ENCODE measurements at places on chromosomes 5 and 9.

DNA sequence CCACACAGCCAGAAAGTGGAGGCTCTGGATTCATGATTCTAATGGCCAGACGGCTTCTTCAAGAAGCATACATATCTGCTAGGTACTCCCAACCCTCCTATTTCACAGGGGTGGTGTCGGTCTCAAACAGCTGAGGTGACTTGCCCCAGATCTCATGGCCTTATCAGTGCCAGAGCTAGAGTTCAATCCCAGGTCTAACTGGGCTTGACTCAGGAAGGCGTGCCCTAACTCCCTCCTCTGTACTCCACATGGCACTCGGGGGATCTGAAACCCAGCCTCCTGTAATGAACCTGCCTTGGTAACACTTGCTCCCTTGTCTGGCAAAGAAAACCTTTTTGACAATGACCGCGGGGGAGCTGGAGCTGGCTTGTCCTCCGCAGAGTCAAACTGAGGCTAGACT is 2.1 kb downstream of the QRFP start:
- no peak for DNase-seq

DNA sequence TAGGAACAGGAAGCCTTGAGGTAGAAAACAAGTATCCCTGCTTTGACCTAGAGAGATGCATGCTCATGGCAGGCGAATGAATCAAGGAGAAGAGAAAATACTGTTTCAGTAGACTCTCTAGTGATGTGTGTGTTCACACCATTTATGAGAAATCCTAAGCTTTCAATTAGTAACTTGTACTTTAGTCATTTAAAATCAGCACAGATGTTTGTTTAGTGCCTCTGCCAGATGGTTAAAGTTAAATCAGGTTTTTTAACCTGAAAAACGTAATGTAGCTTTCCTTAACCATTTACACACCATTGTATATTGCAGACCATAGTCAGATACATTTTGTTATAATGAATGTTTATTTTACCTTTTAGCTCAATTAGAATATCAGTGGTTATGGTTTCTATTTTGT is 5.0 kb downstream of the TJP2 start:
- no peak for DNase-seq

GRCh38 chr5:123176224-123176937 is 87.3 kb downstream of the PRDM6 start:
- no peak for DNase-seq

DNA sequence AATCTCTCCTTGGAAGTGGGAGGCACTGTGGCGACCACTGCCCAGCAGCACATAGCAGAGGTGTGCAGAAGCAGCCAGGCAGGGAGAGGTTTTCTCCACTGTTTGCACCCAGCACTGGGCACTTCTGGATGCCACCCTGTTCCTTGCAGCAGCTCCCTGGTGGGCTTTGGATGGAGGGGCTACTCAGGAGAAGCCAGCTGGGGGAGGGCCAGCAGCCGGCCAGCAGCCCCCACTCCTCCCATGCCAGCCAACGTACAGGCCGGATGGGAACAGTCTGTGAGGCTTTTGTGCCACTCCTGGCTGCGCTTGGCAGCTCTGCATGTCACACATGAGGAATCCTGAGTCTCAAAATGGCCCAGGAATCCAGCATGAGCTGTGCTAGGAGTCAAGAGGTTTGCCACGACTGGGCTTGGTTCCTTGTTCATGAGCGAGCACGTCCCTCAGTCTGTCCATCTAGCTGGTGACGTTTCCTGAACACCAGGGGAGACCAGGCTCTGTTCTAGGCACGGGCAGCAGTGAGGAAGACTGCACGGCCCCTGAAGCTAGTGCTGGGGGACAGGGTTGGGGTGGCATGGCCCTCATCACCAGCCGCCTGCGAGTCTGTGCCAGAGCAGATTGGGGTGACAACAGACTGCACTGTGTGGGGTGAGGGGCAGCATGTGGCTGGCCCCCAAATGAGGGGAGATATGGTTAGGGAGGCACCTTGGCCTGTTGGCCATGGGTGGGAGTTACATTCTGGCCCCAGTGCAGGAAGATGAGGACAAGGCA is 10.1 kb downstream of the PHF2 start:
- DNase-seq: no peak

DNA sequence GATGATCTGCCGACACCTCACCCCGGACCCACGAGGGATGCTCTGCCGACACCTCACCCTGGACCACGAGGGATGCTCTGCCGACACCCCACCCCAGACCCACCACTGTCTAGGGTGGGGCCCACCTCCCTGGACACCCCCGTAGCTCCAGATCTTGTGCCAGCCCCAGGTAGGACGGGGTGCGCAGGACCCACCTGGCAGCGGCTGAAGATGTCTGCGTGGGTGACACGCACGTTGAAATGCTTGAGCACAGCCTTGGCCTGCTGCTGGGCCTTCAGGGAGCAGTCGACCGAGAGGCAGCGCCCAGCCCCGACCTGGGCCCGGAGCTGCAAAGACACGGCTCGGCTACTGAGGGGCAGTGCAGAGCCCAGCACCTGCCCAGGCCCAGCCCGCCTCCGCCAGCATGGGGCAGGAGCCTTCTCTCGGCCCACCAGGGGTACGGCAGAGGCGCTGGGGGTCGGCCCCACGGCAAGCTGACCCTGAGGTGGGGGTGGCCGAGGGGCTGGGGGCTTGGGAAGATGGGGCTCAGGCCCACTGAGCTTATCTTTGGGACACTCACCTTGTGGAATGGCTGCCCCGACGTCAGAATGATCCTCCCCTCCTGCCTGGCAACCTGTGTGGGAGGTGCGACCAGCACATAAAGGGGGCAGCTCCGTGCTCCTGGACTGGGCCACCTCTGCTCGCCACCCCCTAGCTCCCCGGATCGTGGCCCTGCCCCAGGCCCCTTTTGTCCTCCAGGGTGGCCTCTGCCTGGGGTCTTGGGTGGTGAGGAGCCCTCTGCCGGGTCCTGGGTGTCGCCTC is 21.7 kb upstream of the NRARP start:
- DNase-seq: no peak

- DNase-seq: no peak
Observed at GRCh38 chr9:128416432-128417019, 4.1 kb upstream of the CERCAM start.

DNA sequence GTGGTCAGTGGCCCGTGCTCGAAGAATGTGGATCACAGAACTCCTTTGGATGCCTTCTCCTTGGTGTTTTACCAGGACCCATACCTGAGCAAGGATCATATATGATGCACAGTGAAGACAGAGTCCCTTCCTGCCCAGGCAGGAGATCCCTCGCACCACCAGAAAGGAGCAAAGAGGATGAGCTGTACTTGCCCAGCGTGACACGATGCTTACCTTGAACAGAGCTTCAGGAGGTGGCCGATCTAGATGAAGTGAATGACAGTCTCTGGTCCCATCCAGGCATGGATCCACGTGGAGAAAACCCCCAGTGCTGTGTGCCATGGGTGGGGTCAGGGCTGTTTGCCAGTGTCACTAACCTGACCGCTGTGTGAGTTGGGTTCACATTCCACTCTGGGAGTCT is 455.4 kb downstream of the GADD45G start:
- no peak for DNase-seq

DNA sequence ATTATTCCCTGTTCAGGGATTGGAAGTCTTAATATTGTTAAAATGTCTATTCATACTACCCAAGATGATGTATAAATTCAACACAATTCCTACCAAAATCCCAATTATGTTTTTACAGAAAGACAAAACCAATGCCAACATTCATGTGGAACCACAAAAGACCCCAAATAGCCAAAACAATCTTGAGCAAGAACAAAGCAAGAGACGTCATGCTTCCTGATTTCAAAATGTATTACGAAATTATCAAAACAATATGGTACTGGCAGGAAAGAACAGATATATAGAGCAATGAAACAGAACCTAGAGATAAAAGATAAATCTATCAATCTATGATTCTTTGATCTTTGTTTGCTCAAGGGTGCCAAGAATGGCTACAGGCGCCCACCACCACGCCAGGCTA is 237.9 kb downstream of the TAF11L14 start:
- no peak for DNase-seq
